ENCODE measurements at places on chromosomes 4 and X.

DNA sequence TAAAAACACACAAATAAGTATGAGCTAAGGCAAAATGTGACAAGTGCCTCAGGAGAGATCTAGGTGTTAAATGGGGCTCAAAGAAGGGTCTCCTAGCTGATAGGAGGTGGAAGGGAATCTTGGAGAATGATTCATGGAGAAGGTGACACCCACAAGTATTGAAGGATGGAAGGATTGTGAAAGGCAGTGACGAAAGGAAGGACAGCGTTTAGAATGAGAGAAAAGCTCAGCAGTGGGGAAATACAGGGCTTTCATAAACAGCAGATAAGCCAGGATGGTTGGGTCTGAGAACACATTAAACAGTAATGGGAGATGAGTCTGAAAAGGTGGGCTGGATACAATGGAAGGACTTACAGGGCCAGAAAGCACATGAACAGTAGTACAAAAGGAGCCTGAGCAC is 11.5 kb downstream of the ANXA5 start:
- no peak for DNase-seq

- no peak for DNase-seq
Measured at GRCh38 chrX:33465137-33465536, 253.8 kb upstream of the DMD start.

DNA sequence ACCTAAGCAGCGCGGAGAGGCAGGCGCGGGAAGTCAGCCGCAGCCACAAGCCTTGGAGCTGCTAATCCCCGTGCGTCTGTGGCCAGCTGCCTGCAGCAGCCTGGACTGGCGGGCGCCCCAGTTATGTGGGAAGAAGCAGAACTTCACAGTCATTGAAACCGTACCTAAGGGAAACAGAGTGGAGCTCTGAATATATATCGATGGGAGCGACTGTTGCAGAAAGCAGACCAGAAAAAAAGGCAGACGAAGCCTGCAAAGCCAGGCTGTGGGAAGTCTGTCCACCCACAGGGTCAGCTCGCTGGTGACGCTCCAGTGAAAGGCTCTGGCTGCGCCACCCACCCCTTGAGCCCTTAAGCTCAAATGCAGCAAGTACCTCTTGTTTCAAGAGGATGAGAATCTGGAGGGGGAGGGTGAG is 24.7 kb downstream of the KCNE5 start:
- DNase-seq = no peak

DNA sequence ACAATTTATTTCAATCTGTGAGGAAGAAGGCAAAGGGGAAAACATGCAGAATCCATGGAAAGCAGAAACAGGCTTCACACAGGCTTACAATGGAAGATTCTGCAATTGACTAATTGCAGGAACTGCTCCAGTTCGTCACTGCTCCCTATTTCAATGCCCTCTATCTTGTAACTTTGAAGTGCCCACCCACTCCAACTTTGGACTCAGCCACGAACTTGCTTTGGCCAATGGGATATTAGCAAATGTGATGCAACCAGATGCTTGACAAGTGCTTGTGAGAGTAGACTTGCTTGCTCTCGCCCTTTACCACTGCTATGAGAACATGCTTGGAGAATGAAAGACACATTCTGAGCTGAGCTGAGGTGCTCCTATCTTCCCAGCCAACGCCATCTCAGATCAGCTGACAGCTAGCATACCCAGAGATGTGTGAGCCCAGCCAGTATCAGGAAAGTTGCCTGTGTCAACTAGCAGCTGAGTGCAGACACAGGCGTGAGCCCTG is 105.7 kb upstream of the PTCHD1 start:
- DNase-seq = no peak

DNA sequence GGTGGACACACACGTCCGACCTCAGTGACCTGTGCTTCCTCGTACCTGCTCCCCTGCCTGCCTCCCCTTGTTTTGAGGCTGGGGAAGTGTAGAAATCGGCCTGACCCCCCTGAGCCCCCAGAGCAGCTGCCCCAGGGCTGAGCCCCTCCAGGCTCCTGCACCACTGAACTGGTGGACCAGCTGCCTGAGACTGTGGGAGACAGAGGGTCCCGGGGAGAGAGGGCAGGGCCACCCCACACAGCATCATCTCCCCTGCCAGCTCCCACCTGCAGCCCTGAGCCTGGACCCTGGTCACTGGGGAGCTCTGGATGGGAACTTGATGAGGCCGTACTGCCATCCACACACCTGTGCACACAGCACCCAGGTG is 15.0 kb upstream of the NAT8L start:
- DNase-seq = no peak

- DNase-seq = no peak
Measured at GRCh38 chr4:148453833-148454232, 11.6 kb upstream of the NR3C2 start.

DNA sequence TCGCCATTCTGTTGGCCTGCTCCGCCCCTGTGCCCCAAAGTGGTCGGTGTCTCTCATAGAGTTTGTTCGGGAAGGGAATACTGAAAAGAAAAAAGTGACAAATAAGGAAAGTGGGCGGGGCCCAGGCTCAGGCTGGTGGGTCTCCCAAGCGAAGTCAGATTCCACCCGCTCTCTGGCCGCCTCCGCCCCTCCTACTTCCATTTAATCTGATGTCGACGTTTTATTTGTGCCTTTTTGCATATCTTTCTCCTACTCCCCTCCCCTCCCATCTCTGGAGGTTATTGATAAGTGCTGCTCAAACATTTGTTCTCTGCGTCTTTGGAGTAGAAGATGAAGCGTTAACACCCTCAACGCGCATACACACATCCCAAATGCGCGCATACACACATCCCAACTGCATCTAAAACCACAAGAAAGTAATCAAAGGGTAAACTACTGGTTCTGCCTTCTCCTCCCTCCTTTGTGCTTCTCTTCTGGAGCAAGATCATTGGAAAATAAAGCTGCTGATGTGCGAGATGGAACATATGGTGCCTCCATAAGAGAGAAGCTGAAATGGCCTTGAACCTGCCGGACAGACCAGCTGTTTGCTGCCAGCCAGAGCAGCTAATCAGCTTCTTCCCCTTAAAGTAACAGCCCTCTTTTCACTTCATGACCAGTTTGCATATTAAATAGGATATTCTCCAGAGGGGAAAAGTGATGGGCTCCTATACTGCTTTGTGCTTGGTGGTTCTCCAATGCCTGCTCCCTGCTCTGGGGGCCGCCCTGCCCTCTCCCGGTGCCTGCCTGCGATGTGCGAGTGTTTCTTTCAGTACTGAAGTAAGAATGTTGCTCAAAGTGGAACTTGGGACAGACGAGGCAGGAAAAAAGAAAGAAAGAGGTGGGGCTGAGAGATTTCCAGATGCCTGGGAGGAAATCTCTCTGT is 3.1 kb downstream of the MAMLD1 start:
- no peak for DNase-seq

- no peak for DNase-seq
Measured at GRCh38 chr4:112343330-112344080, 46.3 kb downstream of the ALPK1 start.

DNA sequence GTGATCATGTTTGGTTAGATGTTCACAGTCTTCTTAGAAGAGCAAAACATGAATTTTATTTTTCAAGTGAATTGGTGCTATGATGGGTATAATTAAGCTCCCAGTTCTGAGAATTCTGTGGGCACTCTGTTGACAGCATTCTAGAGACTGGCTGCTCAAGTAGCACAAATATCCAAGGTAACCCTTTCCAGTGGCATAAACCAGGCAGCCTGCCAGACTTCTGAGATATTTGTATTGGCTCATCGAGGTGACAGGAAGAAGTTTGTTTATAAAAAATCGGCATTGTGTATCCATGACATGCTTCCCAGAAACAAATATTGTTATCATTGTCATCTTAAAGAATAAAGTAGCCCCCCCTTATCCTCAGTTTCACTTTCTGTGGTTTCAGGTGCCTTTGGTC is 28.3 kb downstream of the LANCL3 start:
- no peak for DNase-seq

DNA sequence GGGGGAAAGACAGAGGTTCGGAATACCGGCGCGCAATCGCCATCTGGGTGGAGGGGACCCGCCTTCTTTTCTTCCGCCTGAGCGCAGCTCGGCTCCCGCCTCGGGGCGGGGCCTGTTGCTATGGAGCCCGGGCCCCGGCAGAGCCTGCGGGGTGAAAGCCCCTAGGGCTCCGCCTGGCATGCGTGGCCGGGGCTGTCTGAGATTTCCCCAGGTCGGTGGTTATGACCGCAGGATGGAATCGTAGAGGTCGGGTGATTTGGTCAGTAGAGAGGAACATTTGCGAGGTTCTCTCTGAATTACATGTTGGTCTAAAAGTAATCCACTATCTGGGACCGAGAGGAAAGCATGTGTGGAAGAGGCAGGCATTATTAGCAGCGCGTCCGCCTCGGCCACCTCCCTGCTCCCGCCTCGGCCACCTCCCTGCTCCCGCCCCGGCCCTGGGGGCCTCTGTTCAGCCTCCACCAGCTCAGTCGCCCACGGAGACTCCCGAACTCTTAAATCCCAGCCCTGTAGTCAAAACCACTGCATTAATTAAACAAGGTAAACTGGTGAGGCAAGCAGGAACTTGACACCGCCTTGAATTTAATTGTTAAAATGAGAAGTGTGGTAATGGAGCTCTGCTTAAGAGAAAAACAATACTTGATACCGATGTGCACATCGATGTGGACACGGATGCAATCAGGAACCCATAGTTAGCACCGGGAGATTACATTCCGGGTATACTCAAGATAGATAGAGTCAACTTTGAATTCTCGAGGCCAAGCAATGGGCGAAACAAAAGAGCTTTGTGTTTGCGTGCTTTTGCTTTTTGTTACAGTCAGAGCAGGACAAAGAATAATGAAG is 45.2 kb downstream of the TRIM2 start:
- DNase-seq = no peak

- no peak for DNase-seq
Measured at GRCh38 chrX:120207009-120207605, 43.5 kb upstream of the ZBTB33 start.

DNA sequence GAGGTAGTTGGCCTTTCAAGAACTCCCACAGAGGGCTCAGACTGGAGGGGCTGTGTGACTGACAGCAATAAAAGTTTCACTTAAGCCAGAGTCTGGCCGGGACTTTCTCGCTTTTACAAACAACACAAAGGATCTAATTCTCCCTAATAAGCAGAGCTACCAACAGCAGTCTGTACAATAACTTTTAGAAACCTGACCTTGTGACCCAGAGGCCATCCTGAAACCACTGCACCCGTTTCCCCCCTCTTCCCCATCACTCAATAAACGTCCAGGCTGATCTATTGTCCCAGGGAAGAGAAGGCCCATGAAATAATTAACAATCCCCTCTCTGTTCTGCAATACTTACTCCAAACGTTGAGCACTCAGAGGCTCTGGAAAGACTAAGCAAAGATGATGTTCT is 442.4 kb downstream of the ZIC3 start:
- DNase-seq = no peak

GRCh38 chr4:47612116-47613023 is 127.3 kb downstream of the ATP10D start:
- no peak for DNase-seq

GRCh38 chrX:1537031-1537715 is at the start of gene P2RY8:
Gene P2RY8, minus strand, starts transcription at chrX:1537185. Its CDS starts 70,627 bp downstream, at chrX:1466558.
- no peak for DNase-seq

GRCh38 chrX:12581546-12581945 is 209.7 kb upstream of the PRPS2 start:
- no peak for DNase-seq
